ENCODE measurements at places on chromosomes 12 and 14. TPM values are rescaled to one million over a fixed set of nuclear protein-coding genes. Genes with fewer than 3 reads are reported as not detected.

DNA sequence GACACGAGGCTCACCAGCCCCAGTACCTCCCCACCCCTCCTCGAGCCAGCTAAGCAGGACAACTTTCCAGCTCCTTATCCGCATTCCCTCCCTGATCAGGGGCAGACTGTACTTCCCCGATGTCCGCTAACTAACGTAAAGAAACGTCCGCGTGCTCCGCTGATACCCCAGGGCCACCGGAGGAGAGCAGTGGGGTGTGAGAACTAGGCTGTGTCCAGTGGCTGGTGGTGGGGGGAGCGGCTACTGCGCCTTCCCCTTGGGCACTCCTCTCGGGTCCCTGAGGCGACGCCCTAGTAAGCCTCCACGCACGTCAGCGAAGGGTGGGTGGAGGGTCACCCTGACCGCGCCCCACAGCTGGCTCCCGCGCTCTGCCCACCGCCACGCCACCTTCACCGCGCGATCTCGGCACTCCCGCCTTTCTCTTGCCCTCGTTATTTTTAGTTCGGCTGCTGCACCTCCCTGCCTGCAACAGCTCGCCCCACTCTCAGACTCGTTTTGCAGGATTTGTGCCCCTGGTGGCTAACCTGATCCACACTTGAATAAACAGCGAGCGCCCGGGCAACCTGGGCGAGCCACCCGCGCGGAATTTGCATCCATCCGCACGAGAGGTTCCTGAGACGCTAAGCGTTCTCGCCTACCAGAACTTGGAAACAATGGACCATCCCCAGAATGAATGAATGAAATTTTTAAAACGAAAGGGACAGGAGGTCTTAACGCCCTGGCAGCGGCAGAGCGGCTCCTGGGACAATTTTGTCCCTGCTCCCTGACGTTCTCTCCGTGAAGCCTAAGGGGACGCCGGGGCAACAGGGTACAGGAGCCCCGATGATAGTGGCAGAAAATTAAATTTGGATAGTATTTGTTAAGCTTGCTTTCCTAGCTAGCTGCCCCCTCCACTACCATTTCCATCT, 6.9 kb upstream of the BMP4 start:
- no peak overlapping the region for H3K27ac ChIP-seq
- H3K4me1 ChIP-seq = no peaks in the 10 kb centered on the region
- H3K36me3 ChIP-seq = no peaks in the 10 kb centered on the region
- peak; percentile 45 for DNase-seq
- H3K27me3 ChIP-seq = no peaks in the 10 kb centered on the region

Gene KRT78
- 2.0 TPM for total RNA-seq

GRCh38 chr12:83404521-83404920, 717.8 kb downstream of the TMTC2 start:
- no peak overlapping the region for H3K27ac ChIP-seq
- no peaks in the 10 kb centered on the region for H3K36me3 ChIP-seq
- no peak overlapping the region for H3K4me3 ChIP-seq
- H3K4me1 ChIP-seq = no peaks in the 10 kb centered on the region
- no peaks in the 10 kb centered on the region for H3K27me3 ChIP-seq
- DNase-seq = no peak

DNA sequence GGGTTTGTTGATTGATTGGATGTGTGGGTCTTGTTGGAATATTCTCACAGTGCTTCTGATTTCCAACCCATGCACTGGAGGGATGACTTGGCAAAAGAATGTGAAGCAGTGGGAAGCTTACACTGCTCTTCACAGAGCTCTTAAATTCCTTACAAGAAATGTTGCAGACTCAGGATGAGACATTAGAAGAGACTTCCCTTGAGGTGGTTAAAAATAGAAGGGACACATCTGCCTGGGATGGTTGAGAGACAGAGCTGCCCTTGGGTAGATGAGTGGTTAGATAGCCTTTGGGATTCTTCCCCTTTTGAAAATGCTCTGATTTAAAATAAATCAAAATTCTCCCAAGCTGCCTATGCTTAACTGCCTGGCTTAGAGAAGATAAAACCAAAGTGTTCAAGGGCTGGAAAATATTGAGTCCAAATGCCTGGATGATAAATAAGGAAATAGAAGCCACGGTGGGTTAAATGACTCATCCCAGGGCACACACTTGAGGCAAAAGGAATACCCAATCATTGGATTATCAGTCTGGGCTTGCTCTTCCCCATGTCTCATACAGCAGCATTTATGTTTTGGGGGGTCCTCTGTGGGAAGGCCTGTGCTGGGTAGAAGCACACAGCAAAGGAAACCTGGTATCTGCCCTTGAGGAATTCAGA, 264.3 kb downstream of the AKAP6 start:
- peak overlapping the region; percentile 12 for H3K27ac ChIP-seq
- H3K4me3 ChIP-seq = no peak overlapping the region
- DNase-seq = no peak
- H3K4me1 ChIP-seq = no peaks in the 10 kb centered on the region
- no peaks in the 10 kb centered on the region for H3K36me3 ChIP-seq

DNA sequence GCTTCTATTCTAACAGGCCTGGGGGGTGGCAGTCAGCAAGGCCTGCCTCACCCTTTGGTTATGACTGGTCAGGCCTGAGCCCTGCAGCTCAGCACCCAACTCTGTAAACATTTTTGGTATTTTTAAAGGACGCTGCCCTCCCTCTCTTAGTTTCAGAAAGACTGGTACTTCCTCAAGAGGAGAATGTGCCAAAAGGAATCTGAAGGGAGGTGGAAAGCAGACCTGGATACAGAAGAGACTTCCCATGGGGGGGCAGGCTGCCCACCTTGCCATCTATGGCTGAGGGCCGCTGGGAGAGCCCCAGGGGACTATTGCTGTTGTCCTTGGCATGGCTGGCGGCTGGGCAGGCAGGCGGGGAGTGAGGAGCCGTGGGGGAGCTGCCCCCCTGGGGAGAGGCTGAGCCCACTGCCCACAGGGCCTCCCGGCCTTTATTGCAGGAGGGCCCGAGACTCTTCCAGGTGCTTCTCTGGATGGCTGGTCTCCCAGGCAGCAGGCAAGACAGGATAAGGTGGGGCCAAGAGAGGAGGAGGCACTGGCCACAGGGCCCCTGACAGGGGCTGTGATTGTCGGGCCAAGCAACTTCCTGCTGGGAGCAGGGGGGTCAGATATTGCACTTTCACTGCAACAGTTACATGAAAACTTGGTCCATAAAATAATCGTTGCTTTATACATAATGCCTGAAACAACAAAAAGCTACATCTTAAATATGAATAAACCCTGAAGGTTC, 3.5 kb downstream of the ARL6IP4 start:
- peak overlapping the region; percentile 52 for H3K4me3 ChIP-seq
- peak overlapping the region; percentile 70 for H3K27ac ChIP-seq
- H3K4me1 ChIP-seq = peaks cover 20% of the 10 kb centered on the region
- no peaks in the 10 kb centered on the region for H3K36me3 ChIP-seq
- no peak for DNase-seq

GRCh38 chr14:50058113-50058512, 58.3 kb downstream of the VCPKMT start:
- peaks cover 10% of the 10 kb centered on the region for H3K4me1 ChIP-seq
- H3K27ac ChIP-seq = no peak overlapping the region
- H3K36me3 ChIP-seq = no peaks in the 10 kb centered on the region
- H3K4me3 ChIP-seq = no peak overlapping the region
- DNase-seq = no peak

GRCh38 chr14:21059842-21060613, 2.4 kb downstream of the RNASE8 start:
- DNase-seq = no peak
- H3K27me3 ChIP-seq = no peaks in the 10 kb centered on the region
- H3K4me3 ChIP-seq = no peak overlapping the region
- H3K27ac ChIP-seq = no peak overlapping the region

Gene SERPINA5
- 32.9 TPM for total RNA-seq

- no peaks in the 10 kb centered on the region for H3K27me3 ChIP-seq
- no peak for DNase-seq
- H3K36me3 ChIP-seq = no peaks in the 10 kb centered on the region
- no peak overlapping the region for H3K4me3 ChIP-seq
- H3K4me1 ChIP-seq = no peaks in the 10 kb centered on the region
These were observed 4.2 kb upstream of the TMEM30B start for GRCh38 chr14:61285364-61285763.

GRCh38 chr14:73058922-73059673, 764 bp downstream of the RBM25 start:
- no peaks in the 10 kb centered on the region for H3K27me3 ChIP-seq
- peaks cover 6% of the 10 kb centered on the region for H3K4me1 ChIP-seq
- H3K36me3 ChIP-seq = no peaks in the 10 kb centered on the region
- H3K4me3 ChIP-seq = peak overlapping the region; percentile 71

- no peak for DNase-seq
- no peak overlapping the region for H3K4me3 ChIP-seq
- H3K4me1 ChIP-seq = no peaks in the 10 kb centered on the region
- no peaks in the 10 kb centered on the region for H3K27me3 ChIP-seq
These were observed 42.3 kb downstream of the INSM2 start for GRCh38 chr14:35576260-35576659.

Gene ANKS1B
- 16.6 TPM for total RNA-seq

GRCh38 chr12:124581307-124582107, 14.1 kb upstream of the NCOR2 start:
- no peaks in the 10 kb centered on the region for H3K36me3 ChIP-seq
- no peak overlapping the region for H3K27ac ChIP-seq
- no peak overlapping the region for H3K4me3 ChIP-seq
- no peak for DNase-seq
- no peaks in the 10 kb centered on the region for H3K4me1 ChIP-seq
- no peaks in the 10 kb centered on the region for H3K27me3 ChIP-seq

Gene TMEM121
- total RNA-seq = 9.2 TPM

GRCh38 chr12:203462-204260, 10.3 kb downstream of the SLC6A12 start:
- H3K4me1 ChIP-seq = no peaks in the 10 kb centered on the region
- H3K27ac ChIP-seq = no peak overlapping the region
- H3K27me3 ChIP-seq = no peaks in the 10 kb centered on the region
- peak overlapping the region; percentile 59 for H3K4me3 ChIP-seq
- H3K36me3 ChIP-seq = no peaks in the 10 kb centered on the region
- no peak for DNase-seq

DNA sequence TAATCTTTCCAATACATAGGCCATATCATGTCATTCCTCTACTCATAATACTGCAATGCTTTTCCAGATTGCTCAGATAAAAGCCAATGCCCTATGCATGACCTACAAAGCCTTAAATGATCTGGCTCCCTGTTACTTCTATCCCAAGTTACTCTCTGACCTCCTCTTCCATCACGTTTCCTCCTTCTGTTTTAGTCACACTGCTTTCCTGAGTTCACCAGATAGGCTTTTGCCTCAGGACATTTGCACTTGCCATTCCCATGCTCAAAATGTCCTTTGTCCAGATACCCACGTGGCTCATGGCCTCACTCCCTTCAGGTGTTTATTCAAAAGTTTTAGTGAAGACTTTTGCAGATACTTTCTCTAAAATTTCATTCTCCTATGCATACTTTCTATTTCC, 138.7 kb upstream of the PRICKLE1 start:
- H3K36me3 ChIP-seq = no peaks in the 10 kb centered on the region
- DNase-seq = no peak
- H3K4me1 ChIP-seq = no peaks in the 10 kb centered on the region
- no peaks in the 10 kb centered on the region for H3K27me3 ChIP-seq
- H3K4me3 ChIP-seq = no peak overlapping the region

Gene FAM181A
- not detected for total RNA-seq

Gene PTPRO
- total RNA-seq = 1.3 TPM

Gene FAIM2
- total RNA-seq = 0.64 TPM

DNA sequence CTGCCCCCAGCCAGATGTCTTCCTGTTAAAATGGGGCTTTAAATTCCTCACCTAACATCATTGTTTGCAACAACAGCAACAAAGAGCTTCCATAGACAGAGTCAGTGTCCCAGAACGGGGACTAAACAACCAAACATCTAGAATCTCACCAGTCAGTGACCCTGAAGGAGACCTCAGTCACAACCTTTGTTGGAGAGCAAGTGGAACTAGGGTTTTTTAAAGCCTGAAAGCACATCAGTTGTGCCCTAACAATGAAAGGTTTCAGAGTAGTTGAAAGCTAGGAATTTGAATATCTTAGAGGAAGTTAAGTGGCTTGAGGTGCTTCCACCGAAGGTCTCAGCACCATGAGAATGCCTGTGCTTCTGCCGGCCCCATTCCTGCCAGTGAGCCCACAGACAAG, 5.0 kb upstream of the ALDH2 start:
- no peak for DNase-seq
- H3K36me3 ChIP-seq = no peaks in the 10 kb centered on the region
- H3K4me1 ChIP-seq = peaks cover 16% of the 10 kb centered on the region
- H3K27ac ChIP-seq = no peak overlapping the region
- H3K27me3 ChIP-seq = no peaks in the 10 kb centered on the region

- no peak overlapping the region for H3K4me3 ChIP-seq
- no peak overlapping the region for H3K27ac ChIP-seq
- DNase-seq = no peak
- peaks cover 6% of the 10 kb centered on the region for H3K4me1 ChIP-seq
These were observed 247.4 kb downstream of the EFCAB11 start for GRCh38 chr14:89707086-89707485.

GRCh38 chr12:58596381-58596780, 323.9 kb downstream of the LRIG3 start:
- no peak for DNase-seq
- H3K36me3 ChIP-seq = no peaks in the 10 kb centered on the region
- H3K4me1 ChIP-seq = no peaks in the 10 kb centered on the region
- no peak overlapping the region for H3K27ac ChIP-seq
- H3K27me3 ChIP-seq = no peaks in the 10 kb centered on the region

- H3K27me3 ChIP-seq = no peaks in the 10 kb centered on the region
- no peak overlapping the region for H3K27ac ChIP-seq
- H3K4me3 ChIP-seq = no peak overlapping the region
- no peaks in the 10 kb centered on the region for H3K4me1 ChIP-seq
These were observed 25.4 kb upstream of the PELI2 start for GRCh38 chr14:56092763-56093162.

Gene ATG14
- total RNA-seq = 16.1 TPM

GRCh38 chr12:28700161-28700560, 448.9 kb upstream of the FAR2 start:
- no peaks in the 10 kb centered on the region for H3K4me1 ChIP-seq
- H3K4me3 ChIP-seq = no peak overlapping the region
- no peak for DNase-seq
- H3K27me3 ChIP-seq = no peaks in the 10 kb centered on the region

GRCh38 chr12:124389138-124389724, 94.3 kb downstream of the RFLNA start:
- H3K4me1 ChIP-seq = peaks cover 12% of the 10 kb centered on the region
- no peaks in the 10 kb centered on the region for H3K36me3 ChIP-seq
- H3K4me3 ChIP-seq = peak overlapping the region; percentile 61
- H3K27ac ChIP-seq = peak overlapping the region; percentile 95

Gene SMIM41
- total RNA-seq = not detected

DNA sequence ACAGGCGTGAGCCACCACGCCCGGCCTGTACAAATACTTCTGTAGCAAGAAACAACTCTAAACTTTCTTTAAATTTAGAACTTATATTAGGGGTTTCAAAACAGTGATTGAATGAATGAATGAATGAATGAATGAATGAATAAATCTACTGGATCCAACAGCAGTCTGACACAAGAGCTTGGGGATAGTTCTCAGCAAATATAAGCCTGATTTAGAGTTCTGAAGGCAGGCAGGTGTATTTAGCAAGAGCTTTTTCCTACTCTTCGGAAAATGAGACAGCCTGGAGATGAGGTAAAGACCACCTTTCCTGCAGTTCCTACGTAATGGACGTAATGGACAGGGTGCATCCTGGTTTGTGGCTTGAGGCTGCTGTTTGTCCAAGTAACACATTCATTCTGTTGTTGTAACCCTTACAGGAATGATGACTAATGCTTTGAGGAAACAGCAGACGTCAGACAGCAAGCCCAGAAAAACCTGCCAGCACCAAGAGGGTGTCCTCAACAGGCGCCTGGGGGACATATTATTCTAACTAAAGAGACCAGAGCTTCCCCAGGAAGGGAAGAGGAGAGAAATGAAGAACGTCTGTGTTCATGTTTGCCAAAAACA, 277.4 kb upstream of the SOX5 start:
- H3K27ac ChIP-seq = no peak overlapping the region
- H3K27me3 ChIP-seq = no peaks in the 10 kb centered on the region
- no peak overlapping the region for H3K4me3 ChIP-seq
- H3K36me3 ChIP-seq = no peaks in the 10 kb centered on the region
- peak; percentile 25 for DNase-seq
- H3K4me1 ChIP-seq = no peaks in the 10 kb centered on the region
